ENCODE measurements at places on chromosomes 6 and 20.
A peak's percentile ranks its signal among the peaks of the same experiment; 100 is the strongest.

GRCh38 chr6:26016245-26016962, 53.8 kb downstream of the TRIM38 start:
- DNase-seq = no peak

- DNase-seq = no peak
Measured at GRCh38 chr20:19554666-19555065, 203.4 kb upstream of the RIN2 start.

DNA sequence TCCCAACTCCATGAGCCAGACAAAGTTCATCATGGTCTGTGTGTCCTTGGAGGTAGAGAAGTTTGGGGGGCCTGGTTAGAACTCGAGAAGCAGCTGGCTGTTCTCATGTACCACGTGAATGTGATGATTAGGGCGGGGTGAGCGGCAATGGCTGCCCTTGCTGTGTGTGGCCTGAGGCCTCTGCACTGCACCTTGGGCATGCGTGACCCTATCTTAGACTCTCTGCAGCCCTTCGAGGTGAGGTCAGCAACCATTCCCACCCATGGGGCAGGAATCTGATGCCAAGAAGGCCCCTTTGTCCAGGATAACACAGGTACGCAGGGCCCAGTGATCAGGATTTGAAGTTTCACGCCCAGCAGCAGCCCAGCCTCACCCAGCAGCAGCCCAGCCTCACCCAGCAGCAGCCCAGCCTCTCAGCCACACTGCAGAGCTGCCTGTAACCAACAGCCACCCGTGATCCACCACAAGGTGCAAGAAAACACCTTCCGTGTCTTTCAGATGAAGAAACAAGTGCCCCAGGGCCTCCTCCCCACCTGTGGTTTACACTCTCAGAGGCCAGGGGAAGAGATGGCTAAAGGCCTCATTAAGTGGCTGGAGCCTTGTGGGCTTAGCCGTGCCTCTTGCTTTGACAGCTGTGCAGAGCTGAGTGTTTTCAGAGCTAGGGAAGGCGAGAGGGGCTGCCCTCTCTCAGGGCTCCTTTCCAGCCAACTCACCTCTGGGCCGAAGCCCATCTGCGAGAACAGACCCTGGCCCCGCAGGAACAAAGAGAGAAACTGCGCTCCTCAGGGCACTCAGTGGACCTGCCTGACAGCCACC, 195.2 kb upstream of the CDH4 start:
- DNase-seq = no peak

DNA sequence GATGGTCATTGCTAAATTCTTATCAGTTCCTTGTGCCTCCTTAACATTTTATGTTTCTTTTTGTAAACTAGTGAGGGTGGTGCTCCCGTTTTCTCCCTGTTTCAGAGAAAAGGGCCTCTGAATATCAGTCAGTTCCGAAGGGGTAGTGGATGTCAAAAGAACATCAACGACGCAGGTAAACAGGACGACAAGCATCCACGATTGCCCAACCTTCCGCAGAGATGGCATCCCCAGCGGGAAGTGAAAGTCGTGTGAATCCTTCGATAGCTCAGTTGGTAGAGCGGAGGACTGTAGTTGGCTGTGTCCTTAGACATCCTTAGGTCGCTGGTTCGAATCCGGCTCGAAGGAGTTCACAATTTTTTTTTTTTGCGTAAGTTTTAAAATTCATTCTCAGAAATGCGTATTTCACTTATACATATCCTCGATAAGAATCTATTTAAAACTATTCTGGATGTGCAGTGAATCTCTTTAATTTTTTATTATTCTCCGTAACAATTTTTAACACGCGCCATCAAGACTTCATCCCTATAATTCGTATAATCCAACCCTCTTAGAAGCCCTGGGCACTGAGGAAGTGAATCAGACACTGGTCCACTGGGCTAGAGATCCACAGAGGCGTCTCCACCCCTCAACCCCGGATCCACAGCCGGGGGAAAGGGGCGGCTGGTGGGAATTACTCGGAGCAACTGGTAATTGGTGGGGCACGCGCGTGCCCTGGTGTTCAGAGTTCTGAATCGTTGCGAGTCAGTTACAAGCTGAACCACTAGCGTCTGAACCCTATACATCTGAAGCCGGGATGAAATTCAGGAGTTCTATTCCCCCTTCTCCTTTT, 27.9 kb upstream of the ABT1 start:
- DNase-seq = peak; percentile 100

- DNase-seq = no peak
Measured at GRCh38 chr6:9131616-9132015, 696.3 kb upstream of the SLC35B3 start.

DNA sequence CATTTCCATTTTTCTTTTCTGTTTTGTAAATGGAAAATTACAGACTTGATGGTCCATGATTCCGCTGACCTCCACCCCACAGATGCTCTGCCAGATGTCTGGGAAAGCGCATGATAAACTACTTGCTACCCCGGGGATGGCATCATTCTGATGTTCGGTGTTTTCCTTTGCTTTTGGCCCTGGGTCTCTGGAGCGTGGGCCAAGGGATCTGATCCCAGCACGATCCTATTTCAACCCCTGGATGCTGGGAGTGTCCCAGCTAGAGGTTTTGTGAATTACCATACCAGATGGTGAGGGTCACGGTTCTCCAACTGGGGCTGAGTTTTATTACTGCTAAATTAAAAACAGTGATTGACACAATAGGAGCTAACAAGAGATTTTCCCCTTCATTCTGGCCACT, 25.2 kb upstream of the MYLIP start:
- DNase-seq = no peak

DNA sequence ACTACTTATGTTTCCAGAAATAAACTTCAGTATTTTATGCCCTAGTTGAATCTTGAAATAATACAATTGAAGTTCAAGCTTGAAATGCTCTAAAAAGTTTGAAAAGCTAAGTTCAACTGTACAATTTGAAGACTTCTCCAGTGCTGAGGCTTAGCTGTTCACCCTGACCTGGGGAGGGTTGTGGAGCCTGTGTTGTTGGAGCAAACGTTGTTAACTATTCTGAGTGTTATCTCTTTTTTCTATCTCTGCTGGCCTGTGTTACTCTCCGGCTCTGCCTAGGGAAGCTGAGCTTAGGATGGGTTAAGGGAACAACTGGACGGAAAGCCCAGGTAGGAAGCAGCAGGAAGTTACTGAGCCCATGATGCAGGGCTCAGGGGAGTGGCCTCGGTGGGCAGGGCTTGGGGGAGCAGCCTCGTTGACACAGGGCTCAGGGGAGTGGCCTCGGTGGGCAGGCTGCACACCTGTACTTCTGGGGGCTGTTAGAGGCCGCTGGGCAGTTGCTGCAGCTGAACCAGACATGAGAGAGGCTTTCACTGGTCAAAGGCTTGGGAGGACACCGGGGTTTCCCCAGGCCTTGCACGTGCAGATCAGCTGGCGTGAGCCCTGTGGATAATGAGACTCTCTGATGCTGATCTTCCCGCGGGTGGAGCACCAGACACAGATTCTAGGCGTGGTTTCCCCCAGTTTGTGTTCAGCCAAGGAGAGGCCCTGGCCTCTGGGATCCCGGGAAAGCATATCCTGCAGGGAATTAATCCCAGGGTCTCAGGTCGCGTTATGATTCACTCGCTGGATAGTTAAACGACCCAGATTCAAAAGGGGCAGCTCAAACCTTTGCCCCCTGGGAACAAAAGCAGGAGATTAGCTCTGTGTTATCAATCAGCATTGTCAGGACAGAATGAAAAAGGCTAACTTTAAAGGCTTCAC, 58.9 kb downstream of the ERMARD start:
- DNase-seq = no peak

DNA sequence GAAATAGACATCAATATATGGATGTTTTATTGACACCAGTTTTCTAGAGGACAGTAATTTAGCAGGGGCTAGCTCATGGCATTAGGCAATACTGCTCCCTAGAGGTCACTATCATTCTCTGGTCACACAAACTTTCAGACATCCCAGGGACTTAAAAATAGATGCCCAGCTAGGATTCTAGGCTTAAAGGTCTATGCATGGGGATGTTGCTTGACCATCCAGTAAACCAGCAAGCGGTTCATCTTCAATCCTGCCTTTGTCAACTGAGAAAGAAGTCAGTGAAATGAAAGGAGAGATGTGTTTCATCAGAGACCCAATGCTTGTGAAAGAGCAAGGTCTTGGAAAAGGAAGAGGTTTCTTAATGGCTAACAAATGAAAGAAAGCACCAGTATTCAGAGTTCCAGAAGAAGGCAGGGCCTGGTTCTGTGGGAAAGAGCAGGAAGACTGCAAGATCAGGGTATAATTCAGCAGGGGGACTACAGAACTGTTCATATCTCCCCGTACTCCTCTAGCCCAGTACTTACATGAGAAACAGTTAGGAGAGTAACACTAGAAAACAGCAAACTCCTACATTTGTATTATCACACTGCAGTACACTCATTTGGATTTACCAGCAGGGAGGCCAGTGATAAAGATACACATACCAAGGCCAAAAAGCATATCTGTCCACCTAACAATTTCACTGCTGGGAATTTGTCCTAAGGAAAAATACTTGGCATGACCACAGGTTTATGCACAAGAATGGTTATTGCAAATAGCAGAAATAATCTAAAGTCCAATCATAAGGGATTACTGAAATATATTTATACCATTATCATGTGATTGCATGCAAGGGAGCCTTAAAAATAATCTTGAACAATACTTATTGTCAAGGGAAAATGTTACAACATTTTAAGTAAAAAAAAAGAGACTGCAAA, 151.4 kb upstream of the LAMA2 start:
- DNase-seq = no peak

DNA sequence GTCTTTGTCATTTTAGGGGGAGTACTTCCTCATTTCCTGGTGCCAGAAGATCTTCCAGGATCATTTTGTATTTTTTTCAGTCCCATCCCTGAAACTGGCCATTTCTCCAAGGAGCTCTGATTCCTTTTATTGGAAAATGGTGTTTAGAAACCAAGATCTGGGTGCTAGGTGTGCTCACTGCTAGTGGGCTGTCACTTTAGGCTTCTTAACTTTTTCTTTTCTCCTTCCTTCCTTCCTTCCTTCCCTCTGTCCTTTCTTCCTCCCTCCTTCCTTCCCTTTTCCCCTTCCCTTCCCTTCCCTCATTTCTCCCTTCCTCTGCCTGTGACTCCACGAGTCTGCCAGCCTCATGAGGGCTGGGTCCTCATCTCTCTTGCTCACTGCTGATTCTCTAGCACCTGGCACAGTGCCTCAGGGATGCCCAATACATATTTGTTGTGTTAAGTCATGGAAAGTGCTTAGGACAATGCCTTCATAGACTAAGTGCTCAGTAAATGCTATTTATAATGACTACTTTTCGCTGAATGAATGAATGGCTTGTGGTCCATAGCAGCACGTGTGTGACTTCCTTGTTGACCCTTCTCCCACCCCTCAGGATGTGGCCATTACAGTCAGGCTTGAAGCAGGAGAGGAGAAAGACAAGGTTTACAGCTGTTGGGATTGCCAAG, 36.9 kb downstream of the APCDD1L start:
- DNase-seq = no peak

GRCh38 chr20:49685809-49686208, 27.9 kb downstream of the B4GALT5 start:
- DNase-seq = no peak

DNA sequence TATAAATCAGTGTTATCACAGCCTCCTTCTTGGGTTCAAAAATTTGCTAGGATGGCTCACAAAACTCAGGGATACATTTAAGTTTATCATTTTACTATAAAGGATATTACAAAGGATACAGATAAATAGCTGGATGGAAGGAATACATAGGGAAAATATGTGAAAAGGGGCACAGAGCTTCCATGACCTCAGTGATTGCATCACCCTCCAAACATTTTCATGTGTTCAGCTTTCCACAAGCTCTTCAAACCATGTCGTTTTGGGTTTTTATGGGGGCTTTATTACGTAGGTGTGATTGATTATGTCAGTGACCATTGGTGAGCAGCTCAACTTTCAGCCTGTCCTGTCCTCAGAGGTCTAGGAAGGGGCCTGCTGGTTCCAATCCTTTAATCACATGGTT, 68.0 kb downstream of the CYB5R4 start:
- no peak for DNase-seq

DNA sequence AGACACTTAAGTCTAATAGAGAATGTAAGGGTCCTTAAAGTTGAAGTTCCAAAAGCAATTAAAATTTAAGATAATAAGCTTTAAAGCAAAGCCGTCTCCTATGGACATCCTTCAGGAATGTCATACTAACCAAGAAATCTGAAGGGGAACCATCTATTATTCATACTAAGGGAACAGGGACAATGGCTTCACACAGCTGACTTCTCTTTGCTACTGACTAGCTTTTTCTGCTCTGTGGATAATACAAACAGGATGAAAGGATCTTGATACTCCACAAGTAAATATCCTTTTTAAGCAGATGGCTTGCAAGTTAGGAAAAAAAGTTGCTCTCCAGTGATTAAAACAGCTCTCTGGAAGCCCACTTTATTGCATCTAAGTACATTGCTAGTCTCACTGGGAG, 178.6 kb downstream of the BACH2 start:
- no peak for DNase-seq

DNA sequence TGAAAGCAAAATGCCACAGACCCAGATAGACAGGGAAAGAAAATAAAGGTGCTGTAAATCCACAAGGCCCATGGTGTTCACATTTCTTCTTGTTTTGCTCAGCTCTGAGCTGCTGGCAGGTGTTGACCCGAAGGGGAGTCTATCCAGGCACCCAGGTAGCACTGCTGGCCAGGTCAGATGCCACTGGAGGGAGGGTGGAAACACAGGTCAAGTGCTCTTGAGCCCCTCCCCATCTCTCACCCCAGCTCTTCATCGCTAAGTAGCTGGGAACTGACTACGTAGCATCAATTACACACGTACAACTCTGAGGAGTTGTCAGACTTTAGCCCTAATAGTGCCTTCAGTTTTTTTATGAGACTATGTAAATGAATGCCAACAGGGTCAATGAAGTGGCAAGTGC, 287.8 kb upstream of the QKI start:
- DNase-seq = no peak

DNA sequence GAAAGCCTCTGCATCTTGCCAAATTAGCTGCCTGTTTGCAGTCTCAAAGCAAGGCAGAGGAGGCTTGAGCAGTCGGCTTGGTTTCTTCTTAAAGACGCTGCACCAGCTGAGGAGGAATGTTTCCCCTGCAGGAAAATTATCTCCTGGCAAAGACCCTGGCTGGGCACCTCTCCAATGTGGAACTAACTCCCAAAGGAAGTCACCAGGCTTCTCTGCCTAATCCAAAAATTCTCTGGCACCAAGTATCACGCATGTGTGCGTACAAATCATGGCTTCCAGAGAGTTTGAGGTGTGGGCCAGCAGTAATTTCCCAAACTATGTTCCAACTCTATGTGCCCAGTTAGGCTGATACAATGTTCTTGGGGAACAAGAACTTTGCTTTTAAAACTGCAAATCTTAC, 176.2 kb downstream of the KIF16B start:
- DNase-seq = no peak

GRCh38 chr20:36310215-36310981, 4.3 kb downstream of the DLGAP4 start:
- no peak for DNase-seq

DNA sequence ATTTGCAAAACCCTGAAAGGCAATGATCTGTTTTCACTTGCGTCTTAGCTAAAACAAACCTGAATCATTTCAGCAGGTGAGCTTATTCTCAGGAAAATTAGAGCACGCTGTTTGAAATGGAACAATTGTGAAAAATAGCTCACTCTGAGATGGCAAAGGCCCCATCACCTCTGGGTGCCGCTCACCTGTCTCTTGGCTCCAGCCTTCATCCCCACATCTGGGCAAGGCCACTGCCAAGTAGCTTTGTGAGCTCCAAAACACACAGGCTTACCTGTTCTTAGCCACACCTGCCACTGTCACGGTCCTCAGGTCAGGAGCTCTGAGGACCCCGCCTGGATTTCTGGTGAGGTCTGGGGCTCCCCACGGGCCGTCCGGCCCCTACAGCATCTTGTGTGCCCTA, 66.7 kb downstream of the SMOC2 start:
- no peak for DNase-seq
